ENCODE measurements at places on chromosomes 2 and 18.

GRCh38 chr18:44227501-44227900, 453.2 kb upstream of the SETBP1 start:
- DNase-seq = no peak

GRCh38 chr2:6627316-6627715, 238.4 kb downstream of the CMPK2 start:
- no peak for DNase-seq

DNA sequence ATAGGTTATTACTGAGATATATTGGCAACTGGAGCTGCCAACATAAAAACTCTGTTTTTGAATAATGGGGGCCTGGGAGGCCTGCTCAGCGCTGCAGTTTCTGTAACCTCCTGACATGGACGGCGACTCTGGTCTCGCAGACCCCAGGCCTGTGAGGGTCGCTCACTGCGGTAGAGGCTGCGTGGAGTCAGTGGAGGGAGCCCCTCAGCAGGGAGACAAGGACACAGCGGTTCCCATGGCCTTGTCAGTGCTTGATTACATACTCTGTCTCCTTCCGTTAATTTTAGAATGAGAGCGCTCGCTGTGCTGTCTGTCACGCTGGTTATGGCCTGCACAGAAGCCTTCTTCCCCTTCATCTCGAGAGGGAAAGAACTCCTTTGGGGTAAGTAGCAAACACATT, 858 bp downstream of the TPO start:
- DNase-seq = no peak

DNA sequence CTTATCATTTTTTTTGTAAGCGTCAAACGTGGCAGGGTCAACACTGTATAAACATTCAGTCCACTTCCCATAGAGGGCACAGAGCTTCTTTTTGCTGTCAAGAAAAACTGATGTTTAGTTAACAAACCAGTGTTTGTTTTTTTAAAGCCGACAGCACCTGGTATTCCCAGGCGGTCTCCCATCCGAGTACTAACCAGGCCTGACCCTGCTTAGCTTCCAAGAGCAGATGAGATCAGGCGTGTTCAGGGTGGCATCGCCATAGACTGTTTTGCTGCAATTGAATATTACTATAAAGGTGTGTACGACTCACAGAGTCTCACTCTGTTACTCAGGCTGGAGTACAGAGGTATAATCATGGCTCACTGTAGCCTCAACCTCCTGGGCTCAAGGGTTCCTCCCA, 31.5 kb downstream of the CABYR start:
- DNase-seq = no peak

DNA sequence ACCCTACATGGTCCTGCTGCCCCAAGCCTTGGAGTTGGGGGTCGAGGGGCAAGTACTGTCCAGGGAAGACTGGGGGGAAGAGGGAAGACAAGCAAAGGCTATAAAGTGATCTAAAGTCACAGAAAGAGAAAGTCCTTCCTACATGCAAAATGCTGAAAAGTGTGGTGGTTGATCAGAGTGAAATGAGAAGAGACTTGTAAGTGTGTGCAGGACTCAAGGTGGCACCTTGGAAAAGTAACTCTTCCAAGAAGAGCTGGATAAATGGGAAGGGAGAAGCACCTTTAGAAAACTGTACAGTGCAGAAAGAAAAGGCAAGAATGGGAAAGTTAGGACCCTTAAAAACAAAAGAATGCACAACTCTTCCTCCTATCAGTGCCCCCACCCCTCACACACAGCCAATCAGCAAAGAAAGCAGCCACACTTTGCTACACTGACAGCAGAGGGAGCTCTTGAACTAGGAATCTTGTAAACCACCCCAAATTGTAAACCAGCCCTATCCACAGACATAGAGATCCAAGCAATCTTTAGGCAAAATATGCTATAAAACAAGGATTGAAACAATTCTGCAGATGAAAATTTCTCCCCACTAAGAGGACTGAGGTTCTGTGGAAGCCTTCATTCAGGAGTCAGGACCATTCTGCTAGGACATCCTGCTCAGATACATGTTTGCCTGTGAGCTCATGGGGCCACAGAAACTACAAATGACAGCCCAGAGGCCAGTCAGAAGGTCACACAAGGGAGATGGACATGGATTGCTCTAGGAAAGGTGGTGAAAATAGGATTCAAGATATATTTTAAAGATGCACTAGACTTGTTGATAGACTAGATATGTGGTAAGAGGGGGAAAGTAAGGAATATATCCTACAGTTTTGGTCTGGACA, 146.4 kb downstream of the FTCDNL1 start:
- peak; percentile 61 for DNase-seq

DNA sequence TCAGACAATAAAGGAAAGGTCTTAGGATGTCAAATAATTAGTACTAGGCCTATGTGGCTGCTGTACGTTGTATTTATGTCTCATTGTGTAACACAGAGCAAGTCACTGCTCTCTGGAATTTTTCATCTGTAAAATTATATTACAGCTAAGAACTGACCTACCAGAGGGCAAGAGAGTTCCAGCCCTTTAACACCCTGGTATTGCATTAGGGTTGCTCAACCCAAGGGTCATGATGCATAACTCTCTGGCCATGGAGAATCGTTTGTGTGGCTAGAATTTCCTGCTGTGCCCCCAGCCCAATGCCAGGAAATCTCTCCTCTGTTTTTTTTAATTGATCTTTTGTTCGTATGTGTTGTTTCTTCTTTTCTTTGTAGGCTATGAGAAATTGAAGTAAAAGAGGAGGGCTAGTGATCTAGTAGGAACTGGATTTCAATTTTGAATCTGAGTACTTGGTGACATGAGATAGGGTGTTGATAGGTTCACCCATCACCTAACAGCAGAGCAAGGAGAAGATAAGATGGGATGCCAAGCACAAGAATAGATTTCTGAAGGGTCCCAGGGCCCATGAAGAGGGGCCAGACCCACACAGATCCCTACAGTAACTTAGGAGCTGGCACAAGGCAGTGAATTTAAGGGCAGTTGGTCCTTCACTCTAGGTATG, 571.2 kb upstream of the TNP1 start:
- DNase-seq = peak; percentile 21

DNA sequence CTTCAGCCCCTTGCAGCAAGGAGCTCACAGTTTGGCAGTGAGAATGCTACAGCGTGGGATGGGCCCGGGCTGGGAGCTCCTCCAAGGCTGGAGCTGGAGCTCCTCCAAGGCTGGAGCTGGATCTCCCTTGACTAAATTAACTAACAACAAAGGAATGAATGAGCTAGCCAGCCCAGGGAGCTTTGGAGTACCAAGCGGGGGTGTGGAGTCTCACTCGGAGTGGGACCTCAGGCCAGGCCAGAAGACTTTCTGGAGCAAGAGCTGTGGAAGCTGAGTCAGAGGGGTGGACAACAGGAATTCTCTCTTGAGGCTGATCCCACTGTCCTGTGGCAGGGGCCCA, 244.7 kb upstream of the HS6ST1 start:
- no peak for DNase-seq

DNA sequence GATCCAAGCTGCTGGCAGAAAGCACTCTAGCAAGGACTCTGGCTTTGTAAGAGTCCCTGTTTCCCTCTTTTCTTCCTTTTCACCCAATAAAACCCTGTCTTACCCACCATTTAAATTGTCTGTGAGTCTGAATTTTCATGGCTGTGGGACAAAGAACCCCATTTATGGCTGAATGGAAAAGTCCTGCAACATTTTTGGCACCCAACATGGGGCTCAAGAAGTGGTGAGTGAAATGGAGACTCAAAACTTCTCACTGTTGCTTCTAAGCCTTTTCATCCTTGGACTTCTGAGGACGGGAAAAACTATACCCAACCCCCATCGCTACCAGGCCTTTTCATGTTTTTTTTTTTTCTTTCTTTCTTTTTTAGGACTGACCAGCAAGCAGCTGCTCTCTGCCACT, 329.5 kb upstream of the CWC22 start:
- DNase-seq = no peak

DNA sequence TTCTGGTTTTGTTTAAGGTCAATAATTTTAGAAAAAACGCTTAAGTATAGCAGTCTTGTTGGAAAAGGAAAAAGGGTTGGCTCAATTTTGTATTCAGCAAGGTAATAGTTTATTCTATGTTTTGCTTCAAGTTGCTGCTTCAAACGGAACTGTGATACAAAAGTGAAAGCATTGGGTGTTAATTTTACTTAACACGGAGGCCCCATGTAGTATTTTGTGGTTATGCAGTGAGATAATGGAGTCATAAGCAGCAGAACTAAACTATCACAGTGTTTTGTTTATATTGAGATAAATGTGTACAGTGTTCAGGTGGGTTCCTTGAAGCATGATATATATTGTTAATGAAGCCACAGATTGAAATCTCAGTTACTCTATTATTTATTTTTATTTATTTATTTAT, 67.0 kb upstream of the LYPD6B start:
- DNase-seq = peak; percentile 6

GRCh38 chr2:26848336-26849055, 564 bp downstream of the DPYSL5 start:
- DNase-seq = no peak

- peak; percentile 77 for DNase-seq
Observed at GRCh38 chr18:289026-289425, 21.2 kb upstream of the THOC1 start.

DNA sequence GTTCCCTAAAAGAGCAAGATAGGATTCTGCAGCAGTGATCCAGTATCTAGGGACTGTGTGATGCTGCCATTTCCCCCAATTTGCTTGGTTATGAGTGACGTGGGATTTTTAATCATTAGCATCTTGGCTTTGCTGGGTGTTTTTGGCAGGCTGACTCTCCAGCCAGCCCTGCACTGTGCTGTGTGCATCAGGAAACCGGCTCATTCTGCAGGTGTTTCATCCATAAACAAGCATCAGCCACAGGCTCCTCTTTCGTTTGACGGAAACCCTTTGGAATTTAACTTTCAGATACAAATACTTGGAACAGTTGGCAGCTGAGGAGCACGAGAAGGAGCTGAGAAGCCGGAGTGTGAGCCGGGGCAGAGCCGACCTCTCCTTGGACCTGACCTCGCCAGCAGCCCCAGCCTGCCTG, 135.9 kb downstream of the TPGS2 start:
- DNase-seq = no peak

DNA sequence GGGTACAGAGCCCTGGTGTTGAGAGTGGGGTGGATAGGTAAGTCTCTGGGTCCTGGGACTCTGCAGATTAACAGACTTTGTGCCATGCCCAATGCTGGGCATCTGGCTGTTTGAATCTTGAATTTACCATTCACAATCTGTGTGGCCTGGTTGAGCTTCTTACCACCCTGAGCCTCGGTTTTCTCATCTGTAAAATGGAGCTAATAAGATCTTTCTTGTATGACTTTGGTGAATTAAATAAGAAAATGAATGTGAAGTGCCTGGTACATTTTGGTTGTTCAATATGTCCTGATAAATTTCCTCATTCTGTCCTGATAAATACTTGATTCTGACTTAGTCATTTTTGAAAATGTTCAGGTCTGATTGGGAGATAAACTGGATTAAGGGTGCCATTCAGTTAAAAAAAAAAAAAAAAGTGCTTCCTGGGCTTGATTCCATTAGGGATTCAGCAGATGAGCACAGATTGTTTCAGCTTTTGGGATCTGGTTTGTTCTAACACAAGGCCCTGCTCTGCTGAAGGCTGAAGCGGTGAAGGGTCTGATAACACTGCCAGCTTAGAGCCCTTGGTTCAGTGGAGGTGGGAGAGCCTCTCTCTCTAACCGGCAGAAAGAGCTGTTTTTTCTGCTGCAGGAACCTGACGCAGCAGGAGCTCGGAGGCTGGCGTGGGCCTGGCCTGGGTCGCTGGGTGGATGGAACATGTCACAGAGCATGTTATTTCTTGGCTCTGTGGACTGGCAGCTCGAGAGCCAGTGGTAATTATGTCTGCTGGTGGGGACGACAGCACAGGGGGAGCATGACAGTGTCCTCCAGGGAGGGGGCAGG, 84.5 kb upstream of the MCFD2 start:
- DNase-seq = no peak

DNA sequence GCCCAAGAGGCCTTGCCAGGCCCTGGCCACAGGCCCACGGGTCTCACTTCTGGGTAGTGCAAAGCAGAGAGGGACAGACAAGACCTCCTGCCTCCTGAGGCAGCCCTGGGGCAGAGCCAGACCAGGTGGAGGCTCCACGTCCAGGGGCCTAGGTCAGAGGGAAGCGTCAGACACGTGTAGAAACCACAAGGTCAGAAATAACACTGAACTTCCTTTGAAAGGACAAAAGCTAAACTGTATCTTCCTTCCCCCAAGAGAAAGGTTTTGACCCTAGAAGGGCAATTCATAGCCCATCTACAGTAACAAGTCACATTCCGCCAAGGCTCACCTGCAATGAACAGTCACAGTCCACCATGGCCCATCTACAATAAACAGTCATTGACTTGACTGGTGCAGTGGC, 17.9 kb downstream of the SDC1 start:
- no peak for DNase-seq

GRCh38 chr18:22434973-22435608, 17.4 kb upstream of the CTAGE1 start:
- DNase-seq = no peak

- DNase-seq = peak; percentile 29
Observed at GRCh38 chr2:111668741-111669140, 215.3 kb downstream of the ANAPC1 start.

GRCh38 chr2:119158563-119159347, at the start of gene C1QL2:
Gene C1QL2, minus strand, starts transcription at chr2:119158751. Its CDS starts 482 bp downstream, at chr2:119158269.
- DNase-seq = peak; percentile 47

- DNase-seq = no peak
Observed at GRCh38 chr2:189285349-189285748, 105.8 kb upstream of the COL5A2 start.

All from inflammatory macrophage treated with lipopolysaccharide for 4 hours (primary cell).